ENCODE measurements at places on chromosomes 16 and 17. TPM values are rescaled to one million over a fixed set of nuclear protein-coding genes. Genes with fewer than 3 reads are reported as not detected.

Gene TMIGD1
- polyA plus RNA-seq = not detected

Gene GSG1L
- 0.11 TPM for polyA plus RNA-seq

Gene ENPP7
- not detected for polyA plus RNA-seq

Gene CSH2
- polyA plus RNA-seq = not detected

Gene CACNB1
- polyA plus RNA-seq = 1.5 TPM

Gene TP53TG3E
- not detected for polyA plus RNA-seq

Gene BAIAP3
- 2.7 TPM for polyA plus RNA-seq

Gene PDILT
- polyA plus RNA-seq = not detected

Gene KCNJ18
- not detected for polyA plus RNA-seq

Data from adipose tissue (tissue), 3 donors.